ENCODE measurements at places on chromosomes 1 and 21.

- no peak for DNase-seq
Measured at GRCh38 chr1:61120998-61121397, 38.6 kb downstream of the NFIA start.

DNA sequence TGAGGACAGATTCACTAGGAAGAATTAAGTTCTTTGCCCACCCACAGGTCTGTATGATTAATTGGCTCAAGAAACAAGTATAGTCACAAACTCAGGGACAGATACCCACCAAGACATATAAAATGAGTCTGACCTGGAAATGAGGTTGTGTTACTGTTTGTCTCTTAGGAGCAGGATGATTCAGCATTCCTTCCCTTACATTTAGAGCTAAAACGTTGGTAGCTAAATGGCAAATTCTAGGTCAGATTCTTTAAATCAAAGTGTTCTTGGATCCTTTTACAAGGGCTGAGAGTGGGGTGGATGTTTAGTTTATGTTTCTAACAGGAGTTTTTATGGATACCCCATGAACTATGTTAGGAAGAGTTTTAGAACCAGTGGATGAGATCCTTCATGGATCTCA lies 4.7 kb downstream of the RIMKLA start:
- no peak for DNase-seq

DNA sequence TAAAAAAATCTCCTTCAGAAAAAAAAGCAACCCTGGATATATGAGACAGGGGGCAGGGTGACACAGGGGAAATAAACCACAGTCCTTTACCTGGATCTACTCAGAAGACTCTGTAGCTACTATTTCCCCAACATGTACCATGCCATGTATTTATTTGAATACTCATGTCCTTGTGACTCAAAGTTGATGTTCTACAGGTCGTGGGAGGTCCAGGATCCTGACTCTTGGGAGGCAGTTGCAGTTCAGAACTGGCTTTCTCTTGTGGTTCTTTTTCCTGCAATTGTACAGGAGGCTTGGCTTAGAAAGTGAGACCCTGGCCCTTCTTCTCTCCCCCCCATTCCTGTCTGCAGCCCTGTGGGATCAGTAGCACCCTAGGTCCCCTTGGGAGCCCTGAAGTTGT lies 5.8 kb upstream of the IL24 start:
- no peak for DNase-seq

DNA sequence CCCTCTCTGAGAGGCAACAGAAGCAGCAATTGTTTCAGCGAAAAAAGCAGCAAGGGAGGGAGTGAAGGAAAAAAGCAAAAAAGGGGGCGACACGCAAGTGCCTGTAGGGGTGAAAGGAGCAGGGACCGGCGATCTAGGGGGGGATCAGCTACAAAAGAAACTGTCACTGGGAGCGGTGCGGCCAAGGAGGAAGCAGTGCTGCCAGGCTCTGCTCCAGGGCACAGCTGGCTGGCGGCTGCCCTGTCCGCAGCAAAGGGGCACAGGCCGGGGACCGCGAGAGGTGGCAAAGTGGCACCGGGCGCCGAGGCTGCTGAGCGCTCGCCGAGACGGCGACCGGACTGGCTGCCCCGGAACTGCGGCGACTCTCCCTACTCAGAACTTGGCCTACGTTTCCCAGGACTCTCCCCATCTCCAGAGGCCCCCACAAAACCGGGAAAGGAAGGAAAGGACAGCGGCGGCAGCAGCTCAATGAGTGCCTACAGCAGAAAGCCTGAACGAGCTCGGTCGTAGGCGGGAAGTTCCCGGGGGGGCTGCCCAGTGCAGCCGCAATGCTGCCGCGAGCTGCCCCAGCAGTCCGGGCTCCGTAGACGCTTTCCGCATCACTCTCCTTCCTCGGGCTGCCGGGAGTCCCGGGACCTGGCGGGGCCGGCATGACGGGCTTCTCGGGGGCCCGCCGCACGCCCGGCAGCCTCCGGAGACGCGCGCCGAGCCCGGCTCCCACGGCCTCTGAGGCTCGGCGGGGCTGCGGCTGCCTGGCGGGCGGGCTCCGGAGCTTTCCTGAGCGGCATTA lies 1.0 kb upstream of the CDKN2C start:
- no peak for DNase-seq

- DNase-seq, result no peak
Measured at GRCh38 chr1:67058242-67058641, 4.3 kb upstream of the SLC35D1 start.

DNA sequence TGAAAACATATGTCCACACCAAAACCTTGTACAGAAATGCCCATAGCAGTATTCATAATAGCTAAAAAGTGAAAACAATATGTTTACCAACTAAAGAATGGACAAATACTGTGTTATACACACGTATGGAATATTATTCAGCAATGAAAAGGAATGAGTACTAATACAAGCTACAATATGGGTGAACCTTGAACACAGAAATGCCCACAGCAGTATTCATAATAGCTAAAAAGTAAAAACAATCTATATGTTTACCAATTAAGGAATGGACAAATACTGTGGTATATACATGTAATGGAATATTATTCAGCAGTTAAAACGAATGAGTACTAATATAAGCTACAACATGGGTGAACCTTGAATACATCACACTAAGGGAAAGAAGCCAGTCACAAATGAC lies 3.0 kb downstream of the BTG3 start:
- no peak for DNase-seq

DNA sequence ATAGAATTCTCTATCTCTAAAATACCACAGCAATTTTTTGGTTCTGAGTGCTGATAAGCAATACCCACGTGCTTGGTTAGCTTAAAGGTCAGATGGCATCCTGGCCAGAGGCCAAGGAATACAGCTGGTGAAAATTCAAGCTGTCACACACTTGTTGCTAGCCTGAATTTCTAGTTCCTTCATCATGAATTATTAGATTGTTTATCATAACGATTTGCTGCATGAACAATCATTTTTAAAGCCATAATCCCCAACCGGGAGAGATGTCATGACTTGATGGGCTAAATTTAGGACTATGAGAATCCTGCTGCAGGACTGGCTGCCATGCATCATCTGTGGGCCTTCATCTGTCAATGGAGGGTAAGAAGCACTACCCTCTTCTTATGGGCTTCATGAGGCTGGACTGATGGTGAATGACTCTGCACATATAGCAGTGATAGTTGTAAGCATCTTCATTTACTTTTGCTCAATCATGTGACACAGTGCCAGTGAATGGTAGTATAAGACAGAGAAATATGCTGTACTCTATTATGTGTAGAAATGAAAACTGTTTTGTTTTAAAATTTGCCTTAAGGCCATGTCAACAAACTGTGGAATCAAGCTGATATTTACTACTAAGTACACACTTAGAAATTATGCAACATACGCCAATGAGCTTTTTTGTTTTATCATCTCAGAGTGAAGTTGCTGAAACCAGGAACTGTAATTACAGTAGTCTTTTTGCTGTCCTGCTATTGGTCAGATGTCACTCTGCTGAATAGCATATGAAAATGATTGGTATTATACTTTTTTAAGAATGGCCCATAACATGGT lies 80.5 kb upstream of the RALGPS2 start:
- no peak for DNase-seq

- DNase-seq, result no peak
Measured at GRCh38 chr1:192983349-192983980, 75.7 kb downstream of the UCHL5 start.

GRCh38 chr1:109926662-109927300 lies 16.1 kb downstream of the CSF1 start:
- no peak for DNase-seq

DNA sequence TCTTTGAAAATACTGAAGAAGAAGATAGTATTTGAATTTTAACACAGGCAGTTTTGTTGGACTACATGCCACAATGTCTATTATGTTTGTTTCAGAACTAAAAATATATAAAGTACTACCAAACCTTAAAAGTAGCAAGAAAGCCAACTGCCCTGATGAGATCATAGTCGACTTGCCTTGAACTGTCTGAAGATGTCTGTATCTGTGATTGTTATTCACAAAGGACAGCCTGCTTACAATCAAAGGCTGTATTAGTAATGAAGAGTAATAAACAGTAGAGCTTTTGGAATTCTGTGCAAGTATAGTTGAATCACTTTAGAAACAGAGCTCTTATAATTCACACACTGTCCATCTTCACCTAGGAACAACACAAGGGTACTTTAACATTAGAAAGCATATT lies 228.3 kb downstream of the NCAM2 start:
- DNase-seq, result no peak

DNA sequence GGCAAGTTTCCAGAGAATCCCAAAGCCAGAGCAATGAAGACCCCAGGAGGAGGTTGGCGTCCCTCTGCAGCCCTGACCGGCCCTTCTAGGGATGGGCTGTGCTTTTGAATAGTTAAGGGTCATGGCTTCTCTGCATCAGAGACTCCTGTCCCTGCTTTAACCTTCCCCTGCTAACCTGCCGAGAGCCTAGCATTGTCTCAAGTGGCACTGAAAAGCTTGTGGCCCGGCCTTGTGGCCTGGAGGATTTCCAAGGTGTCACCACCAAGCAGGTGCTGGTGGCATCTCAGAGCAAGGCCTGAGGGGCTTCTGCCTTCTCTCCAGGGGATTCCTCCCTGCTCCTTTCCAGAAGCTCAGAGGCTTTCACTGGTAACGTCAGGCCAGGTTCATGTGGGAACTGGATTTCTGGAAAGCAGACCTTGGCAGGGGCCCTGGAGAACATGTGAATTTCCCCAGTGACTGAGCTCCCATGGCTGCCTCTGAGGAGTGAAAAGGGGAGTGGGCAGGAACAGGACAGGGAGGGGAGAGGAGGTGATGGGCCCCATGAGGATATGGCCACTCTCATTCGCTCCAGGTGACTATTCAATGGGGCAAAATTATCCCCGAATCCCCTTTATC lies 409.9 kb downstream of the PTPRU start:
- DNase-seq, result no peak

DNA sequence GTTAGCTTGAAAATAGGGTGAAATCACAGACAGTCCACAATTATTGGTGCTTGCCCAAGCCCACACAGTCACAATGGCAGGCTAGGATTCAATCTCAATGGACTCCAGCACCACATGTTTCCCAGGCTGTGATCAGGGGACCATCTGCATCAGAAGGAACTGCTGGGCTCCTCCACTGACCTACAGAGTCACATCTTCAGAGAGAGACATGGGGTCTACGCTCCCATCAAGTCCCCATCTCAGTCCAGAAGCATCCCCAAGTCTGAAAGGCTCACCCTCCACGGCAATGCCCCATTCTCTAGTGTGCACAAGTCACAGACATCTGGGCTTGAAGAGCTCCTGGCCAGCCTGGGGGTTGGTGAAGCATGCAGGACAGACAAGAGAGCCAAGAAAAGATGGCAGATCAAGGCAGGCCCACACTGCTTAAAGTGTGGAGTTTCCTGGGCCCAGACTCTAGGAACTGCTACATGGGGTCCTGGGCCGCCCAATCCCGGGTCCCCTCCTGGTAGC lies 262.5 kb downstream of the NPHP4 start:
- no peak for DNase-seq

GRCh38 chr21:45906196-45906805 lies 75.3 kb upstream of the COL6A1 start:
- DNase-seq, result no peak

GRCh38 chr1:2352897-2353550 lies 38.3 kb downstream of the MORN1 start:
- DNase-seq, result no peak
